Renal pelvis (tissue), 12 donors: ENCODE measurements at places on chromosomes 5 and 9. TPM values are rescaled to one million over a fixed set of nuclear protein-coding genes. Genes with fewer than 3 reads are reported as not detected.

The PCAT7 gene
- polyA plus RNA-seq = 0.41 TPM

DNA sequence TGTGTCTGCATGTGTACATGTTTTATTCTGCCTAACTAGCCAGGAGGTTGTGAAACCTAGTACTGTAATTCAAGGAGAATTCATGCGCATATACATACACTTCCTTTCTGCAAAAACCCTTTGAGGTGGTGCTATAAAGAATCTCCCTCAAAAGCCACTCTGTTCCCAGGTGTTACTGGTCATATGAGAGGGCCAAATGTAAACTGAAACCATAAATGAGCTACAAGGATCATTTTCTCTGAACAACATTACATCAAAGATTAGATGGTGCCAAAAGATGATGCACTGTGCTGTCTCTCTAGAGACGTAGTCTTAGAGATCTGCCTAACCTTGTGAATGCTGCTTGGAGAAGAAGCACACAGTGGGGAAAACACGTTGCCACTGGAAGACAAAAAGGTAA lies 15.7 kb downstream of the NREP start:
- no peak for DNase-seq

DNA sequence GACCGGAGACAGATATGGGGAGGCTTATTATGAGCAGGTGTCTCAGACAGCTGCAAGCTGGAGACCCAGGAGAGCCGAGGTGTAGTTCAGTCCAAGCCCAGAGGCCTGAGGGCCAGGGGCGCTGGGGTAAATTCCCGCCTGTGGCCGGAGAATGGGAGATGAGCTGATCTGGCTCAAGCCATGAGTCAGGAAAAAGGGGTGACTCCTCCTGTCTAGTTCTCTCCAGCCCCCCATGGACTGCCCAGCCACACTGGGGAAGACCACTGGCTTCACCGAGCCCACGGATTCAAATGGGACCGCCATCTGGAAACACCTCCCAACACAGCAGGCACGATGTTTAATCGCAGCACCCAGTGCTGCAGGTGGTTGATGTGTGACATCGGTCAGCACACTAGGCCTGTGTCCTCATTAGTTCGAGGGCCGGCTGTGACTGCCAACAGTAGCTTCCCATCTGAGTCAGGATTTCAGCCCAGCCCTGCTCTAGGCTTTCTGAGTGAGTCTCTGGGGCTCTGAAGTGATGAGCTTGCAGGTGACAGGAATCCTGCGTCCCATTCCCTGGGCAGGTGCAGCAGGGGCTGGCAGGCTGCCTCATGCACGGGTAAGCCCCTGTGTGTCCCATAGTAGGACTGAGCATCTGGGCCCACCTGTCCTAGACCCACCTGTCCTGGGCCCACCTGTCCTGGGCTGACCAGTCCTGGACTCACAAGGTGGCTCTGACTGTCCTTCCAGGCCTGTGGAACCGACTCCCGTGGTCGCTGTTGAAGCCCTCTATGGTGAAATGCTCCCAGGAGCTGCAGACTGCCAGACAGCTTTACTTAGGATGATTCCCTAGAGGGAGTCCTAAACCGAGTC lies 49.7 kb downstream of the AHRR start:
- DNase-seq = no peak

- no peak for DNase-seq
Observed at GRCh38 chr5:76684756-76685519, 31.0 kb upstream of the F2R start.

DNA sequence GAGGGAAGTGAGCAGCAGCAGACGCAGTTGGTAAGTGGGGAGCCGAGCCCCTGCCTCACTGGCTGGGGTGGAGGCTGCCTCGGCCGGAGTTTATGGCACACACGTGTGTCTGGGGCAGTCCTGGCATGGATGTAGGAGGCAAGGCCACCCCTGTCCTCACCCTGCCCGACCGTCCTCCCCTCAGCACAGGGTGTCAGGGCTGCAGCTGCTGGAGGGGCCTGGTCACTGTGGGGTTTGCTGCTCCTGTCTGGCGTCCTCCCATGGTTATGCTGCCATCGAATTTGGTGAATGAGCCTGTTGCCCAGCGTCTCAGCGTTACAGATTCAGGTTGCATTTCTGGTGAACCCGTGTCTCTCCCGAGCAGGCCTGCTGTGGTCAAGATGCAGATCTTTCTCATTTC lies 32.4 kb downstream of the CEP72 start:
- no peak for DNase-seq

The PCDHA5 gene
- polyA plus RNA-seq = 0.09 TPM

- DNase-seq = no peak
Observed at GRCh38 chr5:100992354-100992753, 89.3 kb upstream of the ST8SIA4 start.

DNA sequence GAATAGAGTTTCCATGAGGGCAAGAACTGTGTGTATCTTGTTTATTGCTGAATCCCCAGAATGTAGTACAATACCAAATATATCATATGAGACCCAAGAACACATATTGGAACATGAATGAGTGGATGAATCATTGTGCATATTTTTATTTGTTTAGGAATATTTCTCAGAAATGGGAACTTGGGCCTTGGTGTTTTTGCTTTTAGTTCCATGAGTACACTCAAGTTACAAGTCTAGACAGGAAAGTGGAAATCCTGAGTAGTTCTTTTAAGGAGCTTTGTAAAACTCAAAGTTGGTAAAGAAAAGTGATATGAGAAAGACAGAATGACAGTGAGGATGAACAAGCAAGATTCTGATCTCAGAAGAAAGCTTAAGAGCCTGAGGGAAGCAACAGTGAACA lies 647.0 kb downstream of the EFNA5 start:
- DNase-seq = no peak

DNA sequence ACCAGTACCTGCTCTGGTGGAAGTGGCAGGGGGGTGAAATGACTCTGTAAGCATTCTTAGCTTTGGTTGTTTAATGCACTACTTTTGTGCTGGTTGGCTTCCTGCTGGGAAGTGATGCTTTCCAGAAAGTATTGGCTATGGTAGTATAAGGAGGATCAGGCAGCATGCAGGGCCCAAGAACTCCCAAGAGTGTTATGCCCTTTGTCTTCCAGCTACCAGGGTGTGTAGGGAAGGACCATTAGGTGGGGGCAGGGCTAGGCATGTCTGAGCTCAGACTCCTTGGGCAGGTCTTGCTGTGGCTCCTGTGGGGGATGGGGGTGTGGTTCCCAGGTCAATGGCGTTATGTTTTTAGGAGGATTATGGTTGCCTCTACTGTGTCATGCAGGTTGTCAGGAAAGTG lies 135.8 kb upstream of the TRPC7 start:
- DNase-seq = no peak

DNA sequence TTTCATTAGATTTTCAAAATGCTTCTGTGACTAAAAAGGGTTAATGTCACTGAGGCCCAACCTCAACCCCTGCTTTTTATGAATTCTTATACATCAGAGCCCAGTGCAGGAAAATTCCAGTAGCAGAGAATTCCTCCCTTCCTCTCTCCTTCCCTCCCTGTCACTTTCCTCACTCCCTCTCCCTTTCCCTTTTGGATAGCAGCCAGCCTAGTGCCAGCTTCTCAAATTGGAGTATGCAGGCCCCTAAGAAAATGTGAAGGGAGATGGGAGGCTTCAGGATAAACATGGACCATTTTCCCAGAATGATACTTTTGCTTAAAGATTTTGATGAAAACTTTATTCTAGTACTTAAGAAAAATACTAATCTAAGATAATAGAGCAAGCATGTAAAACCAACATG lies 507.4 kb downstream of the KDM4C start:
- DNase-seq = no peak

DNA sequence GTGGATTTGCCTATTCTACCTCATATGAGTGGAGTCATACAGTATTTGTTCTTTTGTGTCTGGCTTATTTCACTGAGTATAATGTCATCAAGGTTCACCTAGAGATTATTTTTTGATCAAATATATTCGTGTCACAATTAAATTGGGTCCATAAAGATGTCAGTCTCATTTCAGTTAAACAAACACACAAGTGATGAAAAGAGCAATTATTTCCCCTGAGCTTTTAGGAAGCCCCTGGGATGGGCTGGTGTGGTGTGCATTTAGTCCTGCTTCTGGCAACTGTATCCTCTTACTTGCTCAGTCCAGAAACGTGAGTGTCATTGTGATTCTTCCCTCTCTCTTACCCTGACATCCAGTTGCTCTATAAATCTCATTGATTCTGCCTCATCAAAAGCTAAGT lies 52.8 kb upstream of the CARTPT start:
- no peak for DNase-seq

DNA sequence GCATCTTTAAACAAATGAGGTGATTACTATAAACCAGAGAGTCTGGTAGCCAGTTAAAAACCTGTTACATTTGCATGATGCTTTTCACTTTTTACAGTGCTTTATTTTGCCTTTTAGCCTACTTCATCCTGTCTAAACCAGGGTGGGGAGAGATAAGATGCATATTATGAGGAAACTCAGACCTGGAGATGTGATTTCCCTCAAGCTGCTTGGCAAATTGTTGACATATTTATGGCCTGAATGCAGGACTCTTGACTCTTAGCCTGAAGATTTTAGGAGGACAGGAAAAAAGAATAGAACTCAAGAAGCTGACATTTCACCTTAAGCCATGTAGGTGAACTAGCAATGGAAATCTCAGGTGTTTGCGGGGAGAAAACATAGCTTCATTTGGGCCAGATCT lies 202.8 kb downstream of the NMUR2 start:
- no peak for DNase-seq
